ENCODE measurements at places on chromosomes 2 and 18.

- DNase-seq = no peak
These were observed 167.2 kb downstream of the NUP35 start for GRCh38 chr2:183291436-183291835.

DNA sequence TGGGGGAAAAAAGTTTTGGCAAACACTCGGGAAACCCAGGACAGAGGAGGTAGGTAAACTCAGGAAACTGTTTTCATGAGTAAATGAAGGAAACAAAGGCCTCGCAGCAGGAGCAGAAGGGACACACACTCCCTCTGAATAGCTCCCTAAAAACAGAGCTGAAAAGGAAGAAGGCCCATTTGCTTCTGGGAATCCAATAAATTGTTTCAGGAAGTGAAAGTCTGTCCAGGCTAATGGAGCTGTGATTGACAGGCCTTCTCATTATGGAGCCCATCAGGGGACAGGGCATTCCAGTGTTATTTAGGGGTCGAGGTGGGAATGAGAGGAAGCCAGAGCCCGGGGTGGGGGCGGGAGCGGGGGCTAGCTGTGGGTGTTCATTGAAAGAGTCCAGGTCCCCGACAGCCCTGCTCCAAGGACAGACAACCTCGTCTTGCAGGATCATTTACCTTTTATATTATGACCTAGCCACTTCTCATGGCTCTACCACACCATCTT is 81.2 kb downstream of the GBX2 start:
- no peak for DNase-seq

- no peak for DNase-seq
These were observed 196.3 kb downstream of the CTIF start for GRCh38 chr18:48735080-48735676.

DNA sequence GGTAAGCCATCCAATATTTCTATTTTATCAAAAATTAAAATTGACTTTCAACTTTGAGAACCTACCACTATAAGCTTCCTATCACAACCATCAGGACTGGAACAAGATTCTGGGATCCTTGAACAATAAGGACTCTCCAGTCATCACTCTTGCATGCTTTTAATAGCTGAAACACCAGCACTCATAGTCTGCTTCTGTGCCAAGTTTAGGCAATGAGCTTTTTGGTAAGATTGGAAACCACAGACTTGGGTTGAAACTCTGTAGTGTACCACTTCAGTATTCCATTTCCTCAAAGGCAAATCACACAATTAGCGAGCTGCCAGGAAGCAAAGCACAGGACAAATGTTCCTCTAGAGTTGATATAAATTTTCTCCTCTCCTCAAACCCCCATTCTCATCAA is 1065.8 kb upstream of the SLC39A10 start:
- no peak for DNase-seq

GRCh38 chr2:108575132-108575966 is 41.1 kb downstream of the LIMS1 start:
- no peak for DNase-seq

- DNase-seq = no peak
These were observed 60.4 kb upstream of the SLC35G4 start for GRCh38 chr18:11548916-11549551.

GRCh38 chr2:152407204-152407721 is 72.3 kb downstream of the FMNL2 start:
- DNase-seq = no peak

DNA sequence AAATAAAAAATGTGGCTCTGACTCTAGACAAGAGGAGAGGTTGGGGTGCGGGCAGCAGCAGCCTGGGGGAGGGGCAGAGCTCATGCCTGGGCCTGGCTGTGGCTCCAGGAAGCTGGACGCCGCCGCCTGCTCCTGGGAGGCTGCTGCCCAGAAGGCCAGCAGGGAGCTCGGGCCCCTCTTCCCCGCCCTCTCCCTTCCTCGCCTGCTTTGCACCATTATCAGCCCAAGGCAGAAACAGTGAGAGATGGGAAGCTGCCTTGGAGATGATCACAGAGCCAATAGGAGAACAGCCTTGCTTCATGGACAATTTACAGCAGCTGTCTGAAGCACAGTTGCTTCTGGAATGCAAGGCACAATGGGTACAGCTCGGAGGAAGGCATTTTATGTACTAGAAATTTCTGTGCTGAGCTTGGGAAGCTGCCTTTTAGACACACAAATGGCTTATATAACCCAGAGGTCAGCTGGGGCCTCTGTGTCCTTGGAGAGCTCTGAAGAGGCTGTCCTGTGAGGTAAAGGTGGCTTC is 55.3 kb upstream of the AFF3 start:
- DNase-seq = no peak
